ENCODE measurements at places on chromosomes 3 and 15. TPM values are rescaled to one million over a fixed set of nuclear protein-coding genes. Genes with fewer than 3 reads are reported as not detected.

LRRC31 gene
- not detected for polyA plus RNA-seq

OSTN gene
- polyA plus RNA-seq, result not detected

TMEM158 gene
- 76.4 TPM for polyA plus RNA-seq

ADGRG7 gene
- polyA plus RNA-seq, result not detected

GLDN gene
- polyA plus RNA-seq, result not detected

CCR8 gene
- not detected for polyA plus RNA-seq

CCR9 gene
- polyA plus RNA-seq, result not detected

- DNase-seq, result peak; percentile 27
Observed at GRCh38 chr3:190811775-190812480, 50.6 kb downstream of the GMNC start.

DNA sequence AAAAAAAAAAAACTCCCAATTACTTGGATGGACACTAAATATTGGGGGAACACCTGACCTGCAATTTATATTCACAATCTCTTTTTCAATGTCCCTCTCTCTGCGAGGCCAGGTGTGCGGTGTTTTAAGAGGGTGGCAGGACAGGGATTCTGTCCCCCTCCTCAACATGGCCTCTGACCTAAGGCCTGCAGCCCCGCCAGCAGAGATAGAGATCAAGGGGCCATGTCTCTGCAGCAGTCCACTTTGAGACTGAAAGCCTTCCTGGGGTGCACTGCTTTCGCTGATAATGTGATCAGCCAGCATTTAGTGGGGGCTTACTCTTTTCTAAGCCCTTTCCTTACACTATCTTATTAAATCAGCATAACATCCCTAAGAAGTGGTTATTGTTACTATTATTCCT, 419.9 kb downstream of the OCA2 start:
- no peak for DNase-seq

GRCh38 chr15:27576576-27576975, 522.5 kb downstream of the OCA2 start:
- DNase-seq, result no peak

DNA sequence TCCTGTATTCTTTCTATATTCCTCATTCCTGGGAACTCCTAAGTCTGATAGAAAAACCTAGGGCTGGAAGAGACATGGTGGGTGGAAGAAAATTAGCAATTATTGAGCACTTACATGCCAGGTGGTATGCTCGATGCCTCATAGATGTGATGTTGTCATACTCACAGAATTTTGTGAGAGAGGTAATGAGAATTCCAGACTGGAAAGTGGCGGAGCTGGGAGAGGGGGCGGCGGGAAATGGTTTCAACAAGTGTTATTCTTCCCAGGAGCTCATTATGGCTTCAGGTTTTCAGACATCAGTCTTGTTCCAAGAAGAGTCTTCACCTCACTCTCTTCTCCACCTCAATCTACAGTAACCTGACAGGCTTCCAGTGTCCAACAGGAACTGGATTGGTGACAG, 16.2 kb downstream of the TIMP4 start:
- DNase-seq, result no peak

DNA sequence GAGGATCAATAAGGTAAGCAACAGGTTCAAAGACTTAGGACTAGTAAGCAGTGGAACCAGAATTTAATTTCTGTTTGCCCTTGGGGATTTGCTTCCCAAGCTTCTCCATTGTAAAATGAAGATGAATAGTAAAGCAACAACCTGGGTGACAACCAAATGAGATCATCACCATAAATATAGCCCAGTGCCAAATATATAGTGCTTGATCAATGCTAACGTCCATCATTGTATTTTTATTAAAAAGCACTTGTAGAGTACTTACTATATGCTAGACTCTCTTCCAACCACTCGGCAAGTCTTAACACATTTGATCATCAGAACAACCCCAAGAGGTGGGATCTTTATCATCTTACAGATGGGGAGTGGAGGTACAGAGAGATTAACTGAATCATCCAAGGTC, 51.5 kb upstream of the NMNAT3 start:
- no peak for DNase-seq

- DNase-seq, result no peak
Observed at GRCh38 chr3:42020684-42021307, 58.9 kb upstream of the ULK4 start.

- DNase-seq, result no peak
Observed at GRCh38 chr3:55879901-55880331, 392.8 kb upstream of the WNT5A start.

DNA sequence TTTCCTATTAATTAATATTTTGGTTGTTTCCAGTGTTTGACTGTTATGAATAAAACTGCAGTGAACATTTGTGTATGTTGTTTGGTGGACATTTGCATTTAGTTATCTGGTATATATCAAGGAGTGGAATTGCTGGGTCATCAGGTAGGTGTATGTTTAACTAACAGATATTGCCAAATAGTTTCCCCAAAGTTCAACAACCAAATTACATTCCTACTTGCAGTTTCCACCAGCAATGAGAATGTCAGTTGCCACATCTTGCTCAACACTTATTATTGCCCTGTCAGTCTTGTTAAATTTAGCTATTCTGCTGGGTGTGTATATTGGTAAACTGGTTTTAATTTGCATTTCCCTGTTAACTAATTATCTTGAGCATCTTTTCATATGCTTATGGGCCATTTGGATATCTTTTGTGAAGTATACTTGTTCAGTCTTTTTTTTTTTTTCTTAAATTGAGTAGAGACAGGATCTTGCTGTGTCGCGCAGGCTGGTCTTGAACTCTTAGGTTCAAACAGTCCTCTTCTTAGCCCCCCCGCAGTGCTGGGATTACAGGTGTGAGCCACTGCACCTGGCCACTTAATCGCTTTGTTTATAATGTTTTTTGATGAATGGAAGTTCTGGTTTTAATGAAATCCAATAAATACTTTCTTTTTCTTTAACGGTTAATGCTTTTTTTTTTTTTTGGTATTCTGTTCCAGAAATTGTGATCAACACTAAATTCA, 7.9 kb downstream of the FEM1B start:
- DNase-seq, result no peak

- DNase-seq, result no peak
Observed at GRCh38 chr3:173275740-173276139, 121.8 kb upstream of the NLGN1 start.

GRCh38 chr15:100758555-100758954, 121.1 kb upstream of the ALDH1A3 start:
- DNase-seq, result no peak

- DNase-seq, result no peak
Observed at GRCh38 chr15:69344238-69344637, 45.5 kb downstream of the PAQR5 start.

GRCh38 chr3:178802259-178802658, 266.0 kb downstream of the KCNMB2 start:
- DNase-seq, result no peak

DNA sequence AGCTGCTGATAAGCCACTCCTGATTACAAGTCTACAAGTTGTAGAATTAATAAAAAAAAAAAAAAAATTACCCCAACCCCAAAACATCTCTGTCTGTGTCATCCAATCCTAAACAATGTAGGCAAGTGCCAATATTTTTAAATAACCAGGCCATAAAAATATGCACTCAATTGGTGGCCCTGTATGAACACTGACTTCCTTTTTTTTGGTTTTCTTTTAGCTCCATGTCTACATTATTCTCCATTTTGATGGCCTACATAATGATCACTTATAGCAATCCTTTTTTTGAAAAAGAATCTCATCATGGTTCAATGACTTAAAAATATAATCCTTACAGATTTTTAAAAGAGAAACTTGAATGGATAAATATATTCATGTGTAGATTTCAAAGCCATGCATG, 72.1 kb downstream of the FOXP1 start:
- DNase-seq, result no peak

- DNase-seq, result no peak
Observed at GRCh38 chr15:48411971-48412591, 80.9 kb downstream of the DUT start.

- DNase-seq, result no peak
Observed at GRCh38 chr3:152728231-152728980, 106.5 kb upstream of the P2RY1 start.

DNA sequence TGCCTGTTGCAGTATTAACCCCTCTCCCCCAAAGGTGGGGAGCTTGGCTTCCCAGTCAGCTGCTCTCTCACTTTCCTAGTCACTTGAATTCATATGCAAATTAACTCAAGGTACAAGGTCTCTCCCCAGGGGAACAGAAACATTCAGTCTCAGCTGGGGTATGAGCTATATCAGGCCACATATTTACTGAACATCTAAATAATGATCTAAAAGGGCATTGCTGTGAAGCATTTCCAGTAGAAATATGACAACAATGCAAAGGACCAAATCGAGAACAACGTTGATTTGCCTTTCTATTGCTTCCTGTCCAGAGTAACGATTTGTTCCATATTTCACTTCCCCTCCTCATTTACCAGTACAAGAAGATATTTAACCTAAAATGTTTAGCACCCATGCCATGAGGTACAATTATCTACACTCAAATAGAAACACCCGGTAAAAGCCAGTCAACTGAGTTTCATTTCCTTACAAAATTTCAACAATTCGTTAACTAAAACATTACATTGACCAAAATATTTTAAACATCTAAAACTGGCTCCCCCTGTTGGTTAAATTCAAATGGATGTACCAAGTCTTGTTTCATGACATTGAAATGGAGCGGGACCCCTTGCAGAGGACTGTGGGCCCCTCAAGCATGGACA, 36.5 kb upstream of the KLHL6 start:
- no peak for DNase-seq

DNA sequence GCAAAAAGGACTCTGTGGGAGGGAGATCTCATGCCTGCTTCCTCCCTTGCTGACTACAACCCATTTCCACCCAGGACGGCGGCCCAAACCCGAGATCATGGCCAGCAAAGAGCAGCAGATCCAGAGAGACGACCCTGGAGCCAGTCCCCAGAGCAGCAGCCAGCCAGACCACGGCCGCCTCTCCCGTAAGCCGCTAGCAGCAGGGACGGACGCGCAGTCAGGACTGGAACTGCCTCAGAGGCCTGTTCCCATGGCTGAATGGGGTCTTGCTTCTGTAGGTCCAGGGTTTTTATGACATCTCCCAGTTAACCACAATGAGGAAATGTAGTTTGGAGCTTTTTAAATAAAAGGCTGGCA, 67.2 kb downstream of the BOC start:
- no peak for DNase-seq

DNA sequence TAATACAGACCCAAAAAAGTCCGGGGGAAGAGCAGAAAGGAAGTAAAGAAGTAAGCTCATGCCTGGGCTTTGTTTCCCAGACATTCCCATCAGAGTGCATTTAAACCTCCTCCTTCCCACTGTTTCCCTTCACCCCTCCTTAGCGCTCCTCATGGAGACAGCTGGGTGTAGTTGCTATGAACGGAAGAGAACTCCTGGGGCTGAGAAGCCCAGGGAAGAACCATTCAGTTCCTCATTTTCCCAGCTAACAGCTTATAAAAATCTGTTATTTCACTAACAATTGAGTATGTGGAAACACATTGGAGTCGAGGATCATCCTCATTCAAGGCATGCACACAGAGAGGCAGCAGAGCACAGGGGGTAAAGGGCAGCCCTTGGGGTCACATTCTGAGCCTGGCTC, 299.3 kb downstream of the SHQ1 start:
- DNase-seq, result no peak

DNA sequence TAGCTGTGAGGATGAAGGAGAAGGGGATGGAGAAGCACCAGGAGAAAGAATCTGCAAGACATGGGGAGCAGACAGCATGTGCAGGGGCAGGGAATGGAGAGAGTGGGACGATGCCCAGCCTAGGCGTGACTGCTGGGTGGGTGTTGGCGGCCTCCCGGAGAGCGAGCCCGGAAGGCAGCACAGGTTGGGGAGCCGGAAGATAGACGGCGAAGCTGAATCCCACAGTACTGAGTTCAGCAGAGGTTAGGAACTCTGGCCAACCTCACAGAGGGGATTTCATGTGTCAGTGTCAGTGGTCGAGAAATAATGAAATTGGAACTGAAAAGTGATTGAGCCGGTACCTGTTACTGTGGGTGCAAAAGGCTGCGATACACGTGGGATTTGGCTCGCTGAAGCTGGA, 55.2 kb downstream of the PXYLP1 start:
- no peak for DNase-seq

DNA sequence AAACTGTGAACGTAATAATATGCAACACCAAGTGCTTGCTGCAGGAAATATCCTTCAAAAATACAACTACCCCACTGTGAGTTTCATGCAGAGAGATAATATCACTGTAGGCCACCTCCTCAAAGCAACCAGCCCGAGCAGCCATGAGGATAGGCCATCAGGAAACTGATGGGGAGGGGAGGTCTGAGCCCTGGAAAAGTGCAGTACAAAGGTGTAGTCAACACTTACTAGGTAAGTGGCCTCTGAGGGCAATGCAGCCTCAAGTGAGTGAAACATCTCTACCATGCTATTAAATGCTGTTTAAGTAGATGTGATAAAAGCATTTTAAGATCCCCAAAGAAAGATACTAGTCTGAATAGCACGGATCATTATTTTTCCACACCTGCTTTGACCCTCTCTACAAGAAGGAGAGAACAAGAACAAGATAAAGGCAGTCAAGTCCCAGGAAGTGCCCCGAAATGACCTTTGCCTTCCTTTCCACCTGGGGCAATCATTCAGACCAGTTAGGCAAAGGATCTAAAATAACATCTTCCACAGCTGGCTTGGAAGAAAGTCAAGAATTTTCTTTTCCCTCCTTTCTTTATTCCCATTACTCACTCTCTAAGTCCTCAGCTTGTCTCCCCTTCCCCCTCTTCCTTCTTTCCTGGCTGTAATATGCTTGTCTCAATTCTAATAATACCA, 62.8 kb downstream of the FMN1 start:
- DNase-seq, result no peak

DNA sequence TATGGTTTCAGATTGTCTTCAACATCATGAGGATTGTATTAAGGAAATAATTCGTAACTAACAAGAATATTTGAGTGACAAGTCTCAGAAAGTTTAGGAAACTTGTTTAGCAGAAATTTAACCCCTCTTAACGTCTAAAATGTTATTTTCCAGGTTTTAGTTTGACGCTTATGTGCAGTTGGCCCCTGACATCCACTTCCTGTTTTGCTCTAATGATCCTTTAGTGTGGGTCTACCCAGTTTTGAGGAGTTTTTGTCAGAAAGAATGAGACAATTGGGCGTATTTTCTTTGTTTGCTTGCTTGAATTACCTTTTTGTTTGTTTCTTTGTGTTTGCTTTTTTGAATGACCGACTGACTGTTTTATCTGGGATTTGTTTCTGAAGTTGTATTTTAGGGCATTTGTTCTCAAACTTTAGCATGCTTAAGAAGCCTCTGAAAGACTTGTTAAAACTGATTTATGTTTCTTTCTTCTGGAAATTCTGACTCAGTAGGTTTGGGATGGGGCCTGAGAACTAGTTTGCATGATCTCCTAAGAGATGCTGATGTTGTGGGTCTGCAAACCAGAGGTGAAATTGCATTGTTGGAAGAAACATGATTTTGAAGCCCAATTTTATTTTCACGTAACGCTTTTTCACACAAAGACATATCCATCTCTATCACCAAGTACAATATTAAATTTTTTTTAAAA, 20.6 kb downstream of the RBMS3 start:
- no peak for DNase-seq

GRCh38 chr3:111076732-111077131, 5.1 kb downstream of the NECTIN3 start:
- DNase-seq, result no peak

- peak; percentile 24 for DNase-seq
Observed at GRCh38 chr15:85504749-85505676, 124.6 kb downstream of the AKAP13 start.
